ENCODE measurements at places on chromosomes 16 and 17.

GRCh38 chr17:38322156-38322779 lies 21.5 kb downstream of the GPR179 start:
- DNase-seq, result peak; percentile 70

- DNase-seq, result no peak
These were observed 4.6 kb downstream of the COL1A1 start for GRCh38 chr17:50196826-50197225.

- DNase-seq, result no peak
These were observed 220.1 kb downstream of the FOXL1 start for GRCh38 chr16:86798247-86799041.

- DNase-seq, result no peak
These were observed 143.9 kb downstream of the KCNJ2 start for GRCh38 chr17:70313086-70313852.

- DNase-seq, result peak; percentile 67
These were observed 2.7 kb upstream of the SPG7 start for GRCh38 chr16:89505204-89506112.
